ENCODE measurements at places on chromosomes 3 and 15. TPM values are rescaled to one million over a fixed set of nuclear protein-coding genes. Genes with fewer than 3 reads are reported as not detected.

The PARP3 gene
- 12.2 TPM for total RNA-seq

The NSUN3 gene
- total RNA-seq, result 17.1 TPM

DNA sequence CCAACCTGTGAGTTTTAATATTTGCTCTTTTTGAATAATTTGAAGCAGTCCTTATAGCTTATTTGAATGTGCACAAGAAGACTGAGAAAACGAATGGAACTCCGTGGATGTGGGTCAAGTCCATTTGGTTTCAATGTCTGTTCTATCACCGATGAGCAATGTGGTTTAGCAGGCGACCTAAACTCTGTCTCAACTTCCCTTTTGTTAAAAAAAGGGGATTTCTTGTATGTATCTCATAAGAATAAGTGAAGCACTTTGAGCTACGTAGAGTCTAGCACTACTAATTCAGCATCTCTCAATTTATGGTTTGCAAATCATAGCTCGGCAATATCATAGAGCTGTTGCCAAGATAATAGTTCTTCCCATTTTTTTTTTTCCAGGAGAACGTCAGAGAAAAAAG is 4.6 kb upstream of the SKIL start:
- no peak for DNase-seq

GRCh38 chr15:83318861-83319415 is 34.5 kb upstream of the BNC1 start:
- no peak for DNase-seq

DNA sequence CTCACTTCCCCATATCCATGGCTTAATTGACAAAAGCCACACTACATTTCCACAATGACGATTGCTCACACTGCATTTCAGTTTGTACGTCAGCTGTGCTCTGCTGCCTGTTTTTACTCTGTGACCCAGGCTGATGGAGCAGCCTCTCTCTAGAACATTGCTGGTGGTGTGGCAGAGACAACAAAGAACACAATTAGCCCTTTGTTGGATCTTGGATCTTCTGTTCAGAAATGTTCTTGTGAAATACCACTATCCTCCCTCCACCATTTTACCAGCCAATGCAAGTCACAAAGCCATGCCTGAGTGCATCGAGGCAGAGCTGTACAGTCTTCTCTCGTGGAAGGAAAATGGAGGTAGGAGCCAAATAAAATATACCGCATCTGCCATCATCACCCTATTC is 56.9 kb upstream of the TBC1D5 start:
- no peak for DNase-seq
